Stimulated activated effector memory CD8-positive, alpha-beta T cell treated with anti-CD3 and anti-CD28 coated beads, Interleukin-12 subunit alpha, Interleukin-12 subunit beta, amount 100 ng/mL, for 72 hours (primary cell): ENCODE measurements at places on chromosomes 1 and 21.

DNA sequence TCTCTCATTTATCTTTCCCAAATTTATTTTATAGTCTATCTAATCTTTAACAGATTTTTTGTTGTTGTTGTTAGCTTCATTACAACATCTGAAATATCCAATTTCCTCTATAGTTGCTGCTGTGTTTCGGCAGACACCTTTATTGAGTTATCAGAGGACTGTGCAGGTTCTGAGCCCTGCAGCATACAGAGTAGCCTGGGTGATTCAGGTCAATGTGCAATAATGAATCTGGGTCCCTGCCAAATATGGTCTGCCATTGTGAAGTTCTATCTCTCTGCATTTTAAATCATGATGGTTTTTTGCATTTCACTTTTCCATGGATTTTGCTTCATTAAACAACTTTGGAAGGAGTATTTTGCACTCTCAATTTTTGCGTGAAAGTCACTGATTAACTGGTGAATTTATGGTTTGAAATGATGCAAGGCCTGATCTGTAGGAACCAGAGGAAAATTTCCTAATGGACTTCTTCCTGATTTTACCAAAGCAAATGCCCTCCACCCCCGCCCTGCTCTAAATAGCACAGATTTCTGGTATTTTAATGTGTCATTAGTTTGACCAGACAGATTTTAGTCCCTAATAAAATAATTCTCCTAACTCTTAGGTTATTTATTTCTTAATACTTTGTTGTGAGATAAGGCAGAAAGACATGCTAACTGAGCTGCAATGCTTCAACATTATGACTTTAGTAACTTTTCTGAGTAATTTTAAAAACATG is 402.3 kb downstream of the PTBP2 start:
- DNase-seq: no peak

DNA sequence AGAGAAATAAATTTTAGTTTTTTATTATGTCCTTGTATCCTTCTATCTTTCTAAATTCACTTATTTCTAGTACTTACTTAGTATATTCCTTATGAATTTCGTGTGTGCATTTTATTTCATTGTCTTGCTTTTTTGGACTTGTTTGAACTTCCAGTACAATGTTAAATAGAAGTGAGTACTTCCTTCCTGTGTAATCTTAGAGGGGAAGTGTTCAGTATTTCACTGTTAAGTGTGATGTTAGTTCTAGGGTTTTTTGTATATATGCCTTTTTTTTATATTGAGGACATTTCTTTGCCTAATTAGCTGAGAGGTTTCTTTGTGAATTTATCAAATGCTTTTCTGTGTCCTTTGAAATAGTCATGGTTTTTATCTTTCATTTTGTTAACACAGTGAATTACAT is 10.7 kb downstream of the LYPLAL1 start:
- DNase-seq: no peak

GRCh38 chr1:15305468-15305770 is 58.4 kb downstream of the FHAD1 start:
- DNase-seq: no peak

DNA sequence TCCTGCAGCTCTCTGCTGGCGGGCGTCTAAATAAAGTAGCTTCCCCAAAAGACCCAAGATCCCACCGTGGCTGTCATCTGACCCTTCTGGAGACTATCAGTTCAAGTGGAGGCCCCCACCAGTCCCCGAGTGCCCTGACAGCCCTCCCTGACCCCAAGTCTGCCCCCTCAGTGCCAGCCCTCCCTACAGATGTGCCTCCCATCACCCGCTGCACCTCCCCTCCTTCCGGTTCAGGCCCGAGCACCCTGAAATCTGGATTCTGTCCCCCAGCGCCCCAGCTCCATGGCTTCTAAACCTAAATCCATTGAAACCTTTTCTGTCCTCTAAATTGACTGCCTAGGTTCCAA is 595 bp downstream of the IL10RB start:
- DNase-seq: peak; percentile 72

- peak; percentile 83 for DNase-seq
These were observed 732 bp downstream of the HS2ST1 start for GRCh38 chr1:86914998-86915736.

DNA sequence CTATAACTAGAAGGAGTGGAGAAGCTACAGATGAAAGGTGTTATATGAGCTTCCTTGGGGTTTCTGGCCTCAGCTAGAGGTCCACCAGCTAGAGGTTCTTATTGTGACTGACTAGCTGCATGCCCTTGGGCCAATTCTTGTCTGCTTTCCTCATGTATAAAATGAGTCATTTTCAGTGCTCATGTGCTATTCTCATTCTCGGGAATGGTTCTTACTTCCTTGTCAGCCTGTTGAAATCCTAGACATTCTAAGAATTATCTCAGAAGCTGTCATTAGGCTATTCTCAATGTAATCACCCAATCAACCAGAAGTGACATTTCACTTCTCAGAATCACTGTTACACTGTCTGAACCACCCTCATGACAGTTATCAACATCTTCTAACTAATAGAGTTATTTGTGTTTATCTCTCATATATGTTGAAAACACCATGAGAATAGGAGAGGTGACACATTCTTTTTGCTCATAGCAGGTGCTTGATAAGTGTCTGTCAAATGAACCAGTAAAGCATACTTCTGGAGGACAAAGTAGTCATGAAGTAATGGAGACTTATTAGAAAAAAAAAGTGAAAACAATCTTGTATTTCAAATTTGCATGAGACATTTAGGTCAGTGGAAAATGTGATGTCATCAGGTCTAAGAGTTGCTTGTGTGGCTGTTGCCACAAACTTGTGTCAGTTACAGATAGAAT is 122.8 kb upstream of the IVNS1ABP start:
- no peak for DNase-seq

- DNase-seq: peak; percentile 89
These were observed 14.6 kb downstream of the POLR3GL start for GRCh38 chr1:145978854-145979745.

DNA sequence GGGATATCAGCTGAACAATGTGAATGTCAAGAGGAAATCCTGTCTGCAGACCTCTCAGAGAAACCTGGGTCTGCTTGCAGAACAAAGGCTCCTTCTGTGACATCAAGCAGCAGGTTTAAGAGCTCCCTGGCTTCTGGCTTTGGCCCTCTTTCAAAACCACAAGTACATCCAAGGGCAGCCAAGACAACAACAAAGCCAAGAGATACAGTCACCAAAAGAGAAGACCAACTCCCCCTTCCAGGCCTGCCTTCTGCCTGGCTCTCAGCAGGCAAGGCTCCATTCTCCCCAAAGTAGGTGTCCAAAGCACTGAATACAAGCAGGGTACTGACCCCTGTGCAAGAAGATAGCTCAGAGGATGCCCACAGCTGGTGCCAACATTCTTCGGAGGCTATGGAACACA is 11.5 kb downstream of the BCAR3 start:
- DNase-seq: no peak

- DNase-seq: no peak
These were observed 428.2 kb downstream of the MRPL39 start for GRCh38 chr21:25179116-25179515.

DNA sequence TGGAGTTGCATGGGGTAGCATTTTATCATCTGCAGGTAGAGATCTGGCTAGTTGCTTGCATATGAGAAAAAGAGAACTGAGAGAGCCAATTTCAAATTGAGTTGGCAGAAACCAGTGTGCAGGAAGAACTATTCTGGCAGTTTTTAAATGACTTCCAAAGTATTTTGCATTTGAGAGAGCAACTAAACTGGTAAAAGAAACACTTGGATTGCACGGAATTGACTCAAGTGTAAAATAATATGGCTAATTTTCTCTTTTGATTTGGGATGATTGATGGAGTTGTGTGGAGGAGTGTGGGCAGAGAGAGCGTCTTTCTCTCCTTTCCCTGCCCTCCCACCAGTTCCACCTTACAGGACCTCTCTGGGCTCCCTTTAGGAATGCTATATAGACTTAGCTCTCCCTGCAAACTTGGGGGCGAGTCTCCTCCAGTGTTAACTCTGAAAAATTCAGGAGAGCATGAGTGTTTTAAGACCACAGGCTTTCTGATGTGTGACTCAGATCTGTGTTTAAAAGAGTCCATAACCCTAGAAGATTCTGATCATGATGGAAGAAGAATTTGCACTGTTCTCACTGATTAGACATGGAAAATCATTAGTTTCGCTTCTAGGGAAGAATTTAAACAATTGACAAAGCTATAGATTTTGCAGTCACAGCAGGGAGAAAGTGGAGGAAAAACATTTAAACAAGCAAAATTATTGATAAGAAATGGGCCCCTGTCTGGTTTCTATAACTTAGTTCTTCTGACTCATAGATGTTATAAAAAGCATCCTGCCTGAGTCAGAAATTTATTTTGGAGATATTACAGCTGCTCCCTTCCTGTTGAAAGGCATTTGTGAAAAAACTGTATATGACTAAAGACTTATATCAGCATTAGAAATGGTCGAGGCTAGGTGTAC is 24.9 kb upstream of the CTBS start:
- no peak for DNase-seq

DNA sequence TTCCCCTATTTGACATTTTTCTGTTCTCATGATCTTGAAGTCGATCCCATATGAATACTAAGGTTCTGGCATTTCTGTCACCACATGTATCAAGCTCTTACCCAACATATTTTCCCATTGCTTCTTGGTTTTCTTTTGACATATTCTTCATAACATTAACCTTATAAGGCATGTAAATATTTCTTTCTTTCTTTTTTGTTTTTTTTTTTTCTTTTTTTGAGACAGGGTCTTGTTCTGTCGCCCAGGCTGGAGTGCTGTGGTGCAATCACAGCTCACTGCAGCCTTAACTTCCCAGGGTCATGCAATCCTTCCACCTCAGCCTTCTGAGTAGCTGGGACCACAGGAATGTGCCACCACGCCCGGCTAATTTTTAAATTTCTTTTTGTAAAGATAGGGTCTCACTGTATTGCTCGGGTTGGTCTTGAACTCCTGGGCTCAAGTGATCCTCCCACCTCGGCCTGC is 33.1 kb upstream of the ERRFI1 start:
- DNase-seq: no peak

GRCh38 chr21:37710546-37711285 is 205.5 kb downstream of the KCNJ6 start:
- DNase-seq: no peak

GRCh38 chr1:197444755-197445154 is 176.7 kb downstream of the CRB1 start:
- no peak for DNase-seq

GRCh38 chr1:45002650-45003645 is 8.2 kb downstream of the HECTD3 start:
- no peak for DNase-seq

- DNase-seq: no peak
These were observed 26.4 kb upstream of the DPH5 start for GRCh38 chr1:101051688-101052638.

GRCh38 chr1:41353744-41354143 is 7.5 kb upstream of the FOXO6 start:
- no peak for DNase-seq

DNA sequence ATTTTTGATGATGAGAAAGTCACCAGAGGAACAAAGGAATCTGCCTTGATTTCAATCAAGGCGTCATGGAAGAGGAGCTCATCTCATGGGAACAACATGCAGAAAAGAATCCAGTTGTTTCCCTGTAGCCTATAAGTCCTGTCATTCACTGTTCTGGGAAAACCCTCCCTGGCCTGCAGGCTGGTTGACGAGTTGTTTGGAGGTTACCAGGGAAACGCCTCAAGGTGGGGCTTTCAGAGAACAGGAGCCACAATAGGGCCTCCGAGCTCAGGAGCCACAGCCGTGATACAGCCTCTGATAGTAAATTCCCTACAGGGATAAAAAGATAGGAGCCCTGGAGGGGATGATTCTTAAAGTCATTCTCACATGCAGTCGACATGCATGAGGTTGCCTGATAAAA is 135.2 kb downstream of the PSMG1 start:
- DNase-seq: no peak

- DNase-seq: peak; percentile 80
These were observed 8.6 kb upstream of the PLA2G2C start for GRCh38 chr1:20194757-20195461.

DNA sequence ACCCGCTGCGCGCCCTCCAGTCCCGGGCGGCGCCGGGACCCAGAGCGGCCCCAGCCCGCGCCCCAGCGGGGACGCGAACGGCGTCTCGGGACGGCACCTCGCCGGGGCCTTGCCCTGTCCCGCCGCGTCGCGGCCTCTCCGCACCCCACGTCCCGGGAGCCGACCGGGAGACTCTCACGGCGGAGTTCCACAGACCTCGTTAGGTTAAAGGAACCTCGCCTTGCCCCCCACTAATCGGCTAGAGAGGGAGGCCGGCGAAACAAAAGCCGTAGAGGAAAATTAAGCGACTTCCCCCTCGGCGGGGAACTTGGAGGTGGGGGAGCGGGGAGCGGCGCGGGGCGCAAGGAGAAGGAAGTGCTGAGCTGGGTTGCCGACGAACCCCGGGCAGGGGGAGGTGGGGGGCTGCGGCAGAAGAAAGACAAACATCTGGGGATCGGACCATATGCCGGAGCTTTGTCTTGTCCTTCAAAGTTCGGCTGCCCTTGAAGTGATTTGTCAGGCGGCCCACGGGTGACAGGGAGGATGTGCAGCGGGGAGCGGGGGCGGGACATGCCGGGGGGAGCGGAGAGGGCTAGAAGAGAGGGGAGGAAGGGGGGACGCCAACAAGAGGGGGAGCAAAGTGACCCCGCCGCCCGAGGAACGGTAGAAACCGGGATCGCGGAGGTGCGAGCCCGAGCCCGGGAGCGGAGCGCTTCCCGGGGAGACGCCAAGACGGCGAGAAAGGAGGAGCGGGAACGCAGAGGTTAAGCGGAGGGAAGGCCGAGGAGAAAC is 120.0 kb upstream of the RRP15 start:
- DNase-seq: peak; percentile 3

GRCh38 chr1:180633057-180634056 is 1.5 kb downstream of the XPR1 start:
- DNase-seq: no peak

GRCh38 chr1:231070758-231071444 is 30.8 kb upstream of the FAM89A start:
- no peak for DNase-seq

DNA sequence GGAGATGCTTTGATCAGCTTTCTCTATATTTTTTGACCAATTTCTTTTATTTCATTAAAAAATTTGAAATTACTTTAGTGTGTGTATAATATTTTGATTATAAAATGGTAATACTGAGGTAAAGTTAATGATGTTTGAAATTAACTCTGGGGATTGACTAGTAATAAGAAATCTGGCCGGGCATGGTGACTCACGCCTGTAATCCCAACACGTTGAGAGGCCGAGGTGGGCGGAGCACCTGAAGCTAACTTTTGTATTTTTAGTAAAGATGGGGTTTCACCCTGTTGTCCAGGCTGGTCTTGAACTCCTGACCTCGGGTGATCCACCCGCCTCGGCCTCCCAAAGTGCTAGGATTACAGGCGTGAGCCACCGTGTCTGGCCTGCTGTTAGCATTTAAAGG is 17.5 kb downstream of the SCP2 start:
- no peak for DNase-seq
